Activated CD4-positive, alpha-beta T cell treated with anti-CD3 and anti-CD28 coated beads, Interleukin-2, amount 10 ng/mL, durations not matched to agents 7 days and 5 days (primary cell): ENCODE measurements at places on chromosomes 4 and X. TPM values are rescaled to one million over a fixed set of nuclear protein-coding genes. Genes with fewer than 3 reads are reported as not detected.

Gene VCX3B
- not detected for total RNA-seq

DNA sequence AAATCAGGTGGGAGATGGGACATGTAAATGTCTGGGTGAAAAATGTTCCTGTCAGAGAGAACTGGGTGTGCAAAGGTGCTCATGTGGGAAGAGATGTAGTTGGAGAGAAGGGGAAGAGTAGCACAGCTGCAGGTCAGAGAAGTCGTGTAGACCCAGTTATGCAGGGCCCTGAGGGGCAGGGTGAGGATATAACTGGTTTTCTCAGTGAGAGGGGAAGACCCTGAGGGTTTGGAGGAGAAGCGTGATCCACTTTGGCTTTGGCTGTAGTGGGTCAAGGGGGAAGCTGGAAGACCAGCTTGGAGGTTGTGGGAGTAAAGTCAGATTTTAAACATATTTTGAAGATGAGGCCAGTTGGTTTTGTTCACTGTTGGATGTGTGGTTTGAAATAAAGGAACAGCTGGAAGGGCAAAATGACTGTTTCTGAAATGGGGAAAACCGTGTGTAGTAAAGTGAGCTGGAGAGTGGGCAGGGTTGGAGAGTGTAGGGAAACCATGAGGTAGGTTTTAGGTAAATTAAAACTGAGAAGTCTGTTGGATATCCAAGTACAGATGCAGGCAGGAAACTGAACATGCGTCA is 44.2 kb downstream of the NAP1L5 start:
- H3K36me3 ChIP-seq, result peaks cover 21% of the 10 kb centered on the region
- no peak overlapping the region for H3K27ac ChIP-seq

GRCh38 chr4:8255698-8256441 is 13.7 kb upstream of the HTRA3 start:
- no peak for DNase-seq
- no peak overlapping the region for H3K4me3 ChIP-seq
- H3K4me1 ChIP-seq, result no peaks in the 10 kb centered on the region
- no peaks in the 10 kb centered on the region for H3K36me3 ChIP-seq
- no peak overlapping the region for H3K27ac ChIP-seq

Gene TIGD4
- total RNA-seq, result 0.25 TPM

Gene DYNLT3
- total RNA-seq, result 12.7 TPM

Gene CNOT6L
- 108 TPM for total RNA-seq

Gene FAT4
- not detected for total RNA-seq

DNA sequence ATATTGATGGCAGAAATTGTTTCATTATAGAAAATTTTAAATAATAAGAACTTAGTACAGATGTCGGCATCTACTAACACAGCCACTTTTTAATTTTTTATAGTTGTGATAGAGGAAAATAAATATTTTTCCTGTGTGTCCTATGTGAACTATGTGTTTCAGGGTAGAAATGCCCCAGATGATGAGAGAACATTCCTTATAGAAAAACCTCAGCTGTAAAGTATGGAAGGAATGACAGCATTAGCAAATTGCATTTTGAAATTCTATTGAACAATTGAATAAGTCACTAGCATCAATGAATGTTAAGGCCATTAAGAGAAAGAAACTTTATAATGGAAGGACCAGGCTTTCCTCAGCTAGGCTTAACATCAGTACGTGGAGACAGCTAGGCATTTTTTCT is 149.2 kb downstream of the CFAP299 start:
- H3K4me3 ChIP-seq, result no peak overlapping the region
- no peak overlapping the region for H3K27ac ChIP-seq
- no peaks in the 10 kb centered on the region for H3K27me3 ChIP-seq
- H3K4me1 ChIP-seq, result peaks cover 6% of the 10 kb centered on the region

DNA sequence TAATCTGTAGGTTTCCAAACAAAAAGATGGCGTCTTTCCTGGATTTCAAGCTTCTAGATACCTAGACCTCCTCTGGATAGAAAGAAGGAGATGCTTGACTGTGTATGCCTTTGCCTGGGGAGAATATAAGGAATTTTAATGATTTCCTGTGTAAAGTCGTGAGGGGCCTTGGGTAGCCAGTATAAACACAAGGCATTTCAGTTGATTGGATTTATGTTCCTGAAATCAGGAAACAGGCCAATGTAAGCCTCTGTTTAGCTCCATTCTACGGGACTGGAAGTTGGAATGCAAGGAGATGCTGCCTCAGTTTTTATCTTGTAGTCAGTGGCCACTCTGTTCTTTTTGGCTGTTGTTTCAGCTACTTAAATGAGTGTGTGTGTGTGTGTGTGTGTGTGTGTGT is 137.2 kb downstream of the GUCY2F start:
- H3K4me1 ChIP-seq, result no peaks in the 10 kb centered on the region
- no peaks in the 10 kb centered on the region for H3K27me3 ChIP-seq
- no peaks in the 10 kb centered on the region for H3K36me3 ChIP-seq
- H3K27ac ChIP-seq, result no peak overlapping the region
- H3K4me3 ChIP-seq, result no peak overlapping the region
- no peak for DNase-seq

Gene F8A1
- total RNA-seq, result 14.1 TPM

GRCh38 chr4:76714226-76714625 is 183.7 kb downstream of the SOWAHB start:
- DNase-seq, result no peak
- H3K4me1 ChIP-seq, result peaks cover 6% of the 10 kb centered on the region
- peaks cover 13% of the 10 kb centered on the region for H3K27me3 ChIP-seq
- no peak overlapping the region for H3K4me3 ChIP-seq

- H3K4me3 ChIP-seq, result peak overlapping the region; percentile 53
- peak; percentile 51 for DNase-seq
- H3K36me3 ChIP-seq, result peaks cover 2% of the 10 kb centered on the region
- peaks cover 41% of the 10 kb centered on the region for H3K4me1 ChIP-seq
Measured at GRCh38 chrX:131827935-131828334, 195.2 kb upstream of the STK26 start.

- no peak for DNase-seq
- no peak overlapping the region for H3K27ac ChIP-seq
- no peaks in the 10 kb centered on the region for H3K27me3 ChIP-seq
- no peak overlapping the region for H3K4me3 ChIP-seq
Measured at GRCh38 chrX:43380704-43381103, 275.4 kb upstream of the MAOA start.

DNA sequence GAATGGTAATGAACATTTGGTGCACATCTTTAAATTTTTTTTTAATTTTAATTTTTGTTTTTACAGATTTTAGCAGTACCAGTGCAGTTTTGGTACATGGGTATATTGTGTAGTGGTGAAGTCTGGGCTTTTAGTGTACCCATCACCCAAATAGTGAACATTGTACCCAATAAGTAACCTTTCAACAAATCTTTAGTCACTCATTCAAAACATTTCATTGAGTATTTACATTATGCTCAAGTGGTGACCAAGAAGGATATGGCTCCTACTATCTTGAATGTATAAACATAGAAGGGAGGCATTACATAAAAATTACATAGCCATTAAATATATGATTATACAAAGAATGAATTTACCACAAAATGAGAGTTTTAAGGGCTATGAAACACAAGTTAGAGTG is 223.3 kb downstream of the SPRY1 start:
- H3K27ac ChIP-seq, result no peak overlapping the region
- no peak overlapping the region for H3K4me3 ChIP-seq
- DNase-seq, result no peak
- peaks cover 20% of the 10 kb centered on the region for H3K4me1 ChIP-seq
- H3K36me3 ChIP-seq, result no peaks in the 10 kb centered on the region

Gene CPZ
- total RNA-seq, result not detected

- H3K27me3 ChIP-seq, result peaks cover 10% of the 10 kb centered on the region
- DNase-seq, result no peak
- no peak overlapping the region for H3K27ac ChIP-seq
- H3K36me3 ChIP-seq, result no peaks in the 10 kb centered on the region
Measured at GRCh38 chr4:56611501-56611900, 69.6 kb downstream of the HOPX start.

DNA sequence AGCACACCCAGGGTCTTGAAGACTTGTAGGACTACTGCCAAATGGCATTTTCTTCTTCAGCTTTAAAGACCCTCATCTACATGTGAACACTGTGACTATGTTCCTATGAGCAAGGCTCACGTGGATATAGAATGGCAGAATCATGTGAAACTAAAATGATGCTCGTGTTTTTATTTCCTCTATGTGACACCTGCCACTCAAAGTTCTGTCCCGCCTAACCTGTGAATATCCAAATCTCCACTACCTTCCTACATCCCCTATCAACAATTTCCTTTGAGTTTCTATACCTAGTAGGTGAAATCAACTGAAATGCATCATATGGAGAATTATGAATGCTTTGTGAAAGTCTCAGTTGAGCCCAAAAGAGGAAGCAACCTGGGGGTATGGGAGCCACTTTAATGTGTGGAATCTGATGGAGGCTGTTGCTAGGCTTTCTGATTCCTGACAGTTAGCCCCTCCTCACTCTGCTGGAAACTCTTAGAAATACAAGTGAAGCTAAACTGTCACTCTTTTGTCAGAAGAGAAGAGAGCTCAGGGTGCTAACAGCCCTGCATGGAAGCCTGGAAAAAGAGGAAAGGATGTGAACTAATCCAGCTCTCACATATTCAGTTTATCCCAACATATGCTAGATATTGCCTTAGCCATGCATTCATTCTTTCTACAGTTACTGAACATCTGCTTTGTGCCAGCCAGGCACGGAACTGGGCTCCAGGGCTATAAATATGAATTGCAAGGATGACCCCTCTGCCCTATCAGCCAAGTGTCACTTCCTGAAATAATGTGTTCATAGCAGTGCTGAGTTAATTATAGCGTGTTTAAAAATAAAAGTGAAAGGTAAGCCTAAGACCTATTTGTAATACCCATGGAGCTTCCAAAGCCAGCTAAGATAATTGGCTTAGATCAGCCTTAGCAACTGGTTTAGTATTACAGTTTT is 11.0 kb downstream of the LHFPL1 start:
- no peak overlapping the region for H3K27ac ChIP-seq
- H3K27me3 ChIP-seq, result no peaks in the 10 kb centered on the region
- no peaks in the 10 kb centered on the region for H3K36me3 ChIP-seq
- H3K4me1 ChIP-seq, result no peaks in the 10 kb centered on the region
- DNase-seq, result no peak

GRCh38 chrX:122567911-122568310 is 616.2 kb upstream of the GRIA3 start:
- no peak overlapping the region for H3K4me3 ChIP-seq
- no peaks in the 10 kb centered on the region for H3K4me1 ChIP-seq

DNA sequence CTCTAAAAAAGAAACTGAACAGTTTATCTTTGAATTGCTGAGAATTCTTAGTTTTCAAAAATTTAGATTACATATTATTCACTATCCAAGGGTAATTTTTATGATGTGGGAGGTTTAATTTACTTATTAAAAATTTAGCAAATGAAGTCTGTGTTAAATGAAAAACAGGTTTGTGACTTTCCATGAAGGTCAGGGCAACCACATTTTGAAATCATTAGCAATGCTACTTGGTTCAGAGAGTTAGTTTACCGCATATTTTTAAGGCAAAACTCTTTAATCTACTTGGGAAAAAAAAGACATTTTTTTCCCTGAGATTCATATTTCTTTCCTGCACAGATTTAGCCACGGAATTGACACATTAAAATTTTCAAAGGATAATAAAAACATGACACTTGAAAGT is 37.3 kb upstream of the PRSS12 start:
- DNase-seq, result no peak
- H3K4me1 ChIP-seq, result no peaks in the 10 kb centered on the region
- no peaks in the 10 kb centered on the region for H3K27me3 ChIP-seq
- H3K36me3 ChIP-seq, result peaks cover 2% of the 10 kb centered on the region
- H3K4me3 ChIP-seq, result no peak overlapping the region

Gene TEX28
- not detected for total RNA-seq

DNA sequence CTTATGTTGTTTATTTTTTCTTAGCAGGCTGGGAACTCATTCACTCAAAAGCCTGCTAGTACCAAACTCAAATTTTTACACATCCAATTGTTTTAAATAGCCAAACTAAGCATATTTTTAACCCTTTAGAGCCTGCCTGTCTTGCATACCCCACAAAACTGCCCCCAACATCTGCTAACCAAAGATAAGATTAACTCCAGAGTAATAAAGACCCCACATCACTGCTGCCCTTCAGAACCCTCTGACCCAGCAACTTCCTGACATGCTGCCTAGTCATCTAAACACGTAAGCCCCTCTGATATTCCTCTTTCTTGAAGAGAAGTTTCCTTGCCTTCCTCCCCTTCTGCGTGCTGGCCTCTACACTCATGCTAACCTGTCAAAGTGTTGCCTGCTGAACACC is 60.7 kb upstream of the ASB12 start:
- no peaks in the 10 kb centered on the region for H3K27me3 ChIP-seq
- no peaks in the 10 kb centered on the region for H3K4me1 ChIP-seq
- H3K27ac ChIP-seq, result no peak overlapping the region
- H3K36me3 ChIP-seq, result no peaks in the 10 kb centered on the region

GRCh38 chrX:110786486-110786885 is 9.1 kb downstream of the CHRDL1 start:
- DNase-seq, result no peak
- no peaks in the 10 kb centered on the region for H3K4me1 ChIP-seq
- peaks cover 2% of the 10 kb centered on the region for H3K27me3 ChIP-seq
- H3K27ac ChIP-seq, result no peak overlapping the region
- H3K36me3 ChIP-seq, result no peaks in the 10 kb centered on the region

GRCh38 chrX:47226531-47227333 is 6.1 kb upstream of the USP11 start:
- H3K4me1 ChIP-seq, result peaks cover 10% of the 10 kb centered on the region
- H3K27me3 ChIP-seq, result no peaks in the 10 kb centered on the region
- H3K4me3 ChIP-seq, result no peak overlapping the region
- H3K27ac ChIP-seq, result no peak overlapping the region
- H3K36me3 ChIP-seq, result peaks cover 42% of the 10 kb centered on the region

Gene GPR173
- total RNA-seq, result not detected

DNA sequence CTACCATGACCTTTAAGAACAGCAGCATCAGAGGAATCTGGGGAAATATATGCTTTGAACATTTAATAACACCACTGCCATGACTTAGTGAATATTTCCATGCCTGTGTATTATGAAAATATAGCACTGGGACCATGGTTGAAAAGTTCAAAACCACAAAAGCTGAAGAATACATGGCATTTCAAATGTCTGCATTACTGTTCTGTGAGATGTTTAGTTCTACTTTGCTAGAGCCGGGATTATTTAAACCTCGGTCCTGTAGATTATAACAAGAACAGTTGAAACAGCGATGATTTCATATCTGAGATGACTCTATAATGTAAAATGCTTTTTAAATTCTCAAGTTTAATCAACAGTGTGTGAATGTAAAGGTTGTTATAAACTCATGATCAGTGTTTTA is 126.7 kb upstream of the AGA start:
- DNase-seq, result no peak
- H3K4me1 ChIP-seq, result no peaks in the 10 kb centered on the region
- H3K27ac ChIP-seq, result no peak overlapping the region
- H3K4me3 ChIP-seq, result no peak overlapping the region

- H3K4me3 ChIP-seq, result no peak overlapping the region
- H3K36me3 ChIP-seq, result no peaks in the 10 kb centered on the region
- no peak for DNase-seq
- H3K27ac ChIP-seq, result no peak overlapping the region
- H3K4me1 ChIP-seq, result no peaks in the 10 kb centered on the region
Measured at GRCh38 chrX:98755912-98756311, 1654.2 kb downstream of the PCDH19 start.

DNA sequence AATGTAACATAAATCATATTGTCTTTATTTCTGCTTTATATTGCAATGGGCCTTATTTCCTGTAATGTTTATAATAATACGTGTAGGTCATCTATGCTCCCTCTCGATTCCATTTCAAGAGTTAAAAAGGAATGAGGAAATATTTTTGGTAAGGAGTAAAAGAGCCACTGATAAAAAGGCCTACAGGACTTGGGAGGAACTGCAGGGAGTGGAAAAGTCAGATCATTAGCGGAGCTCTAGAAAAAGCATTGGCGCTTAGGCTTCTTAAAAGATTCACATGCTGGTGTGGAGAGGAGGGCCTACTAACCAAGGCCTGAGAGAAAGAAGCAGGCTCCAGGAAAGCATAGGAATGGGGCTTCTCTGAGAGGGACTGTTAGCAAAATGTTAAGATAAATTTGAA is 82.9 kb upstream of the PNPLA4 start:
- H3K4me1 ChIP-seq, result no peaks in the 10 kb centered on the region
- no peak overlapping the region for H3K27ac ChIP-seq
- no peaks in the 10 kb centered on the region for H3K36me3 ChIP-seq
- no peak for DNase-seq

Gene OFD1
- 32.5 TPM for total RNA-seq
